ENCODE measurements at places on chromosomes 1 and 21. TPM values are rescaled to one million over a fixed set of nuclear protein-coding genes. Genes with fewer than 3 reads are reported as not detected.

Gene OR2T4
- not detected for total RNA-seq

Gene CSMD2
- total RNA-seq: 0.18 TPM

- H3K27me3 ChIP-seq: no peaks in the 10 kb centered on the region
- DNase-seq: no peak
- H3K36me3 ChIP-seq: no peaks in the 10 kb centered on the region
These were observed 81.4 kb upstream of the WLS start for GRCh38 chr1:68313735-68314134.

DNA sequence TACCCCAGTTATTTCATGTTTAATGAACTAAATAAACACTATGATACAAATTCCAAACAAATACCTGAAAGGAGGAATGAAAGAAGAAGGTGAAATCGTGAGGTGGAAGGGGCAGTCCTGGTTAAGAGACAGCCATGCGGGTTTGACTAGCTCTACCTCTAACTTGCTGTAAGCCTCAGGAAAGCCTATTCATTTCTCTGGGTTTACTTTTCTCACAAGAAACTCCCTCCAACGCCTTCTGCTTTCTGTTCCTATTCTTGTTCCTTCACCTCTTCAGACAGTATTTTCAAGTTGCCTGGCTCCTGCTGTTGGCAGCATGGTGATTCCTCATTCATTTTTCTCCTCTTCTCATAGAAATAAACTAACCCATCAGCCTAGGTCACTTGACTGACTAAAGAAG is 92.4 kb downstream of the NTPCR start:
- no peaks in the 10 kb centered on the region for H3K4me1 ChIP-seq
- DNase-seq: no peak
- no peak overlapping the region for H3K27ac ChIP-seq
- no peaks in the 10 kb centered on the region for H3K36me3 ChIP-seq
- no peaks in the 10 kb centered on the region for H3K27me3 ChIP-seq
- no peak overlapping the region for H3K4me3 ChIP-seq

GRCh38 chr21:34544032-34544496 is 32.1 kb upstream of the KCNE1 start:
- DNase-seq: no peak
- H3K27me3 ChIP-seq: no peaks in the 10 kb centered on the region
- no peaks in the 10 kb centered on the region for H3K36me3 ChIP-seq
- no peak overlapping the region for H3K4me3 ChIP-seq
- no peak overlapping the region for H3K27ac ChIP-seq

GRCh38 chr1:18041102-18041501 is 66.5 kb upstream of the IGSF21 start:
- no peak overlapping the region for H3K4me3 ChIP-seq
- H3K4me1 ChIP-seq: no peaks in the 10 kb centered on the region
- H3K27ac ChIP-seq: no peak overlapping the region
- no peak for DNase-seq
- no peaks in the 10 kb centered on the region for H3K36me3 ChIP-seq
- peaks cover 42% of the 10 kb centered on the region for H3K27me3 ChIP-seq

GRCh38 chr1:56068210-56068609 is 511.2 kb downstream of the PLPP3 start:
- H3K27me3 ChIP-seq: no peaks in the 10 kb centered on the region
- H3K4me1 ChIP-seq: peaks cover 21% of the 10 kb centered on the region
- DNase-seq: no peak
- no peak overlapping the region for H3K27ac ChIP-seq

Measured in suprapubic skin (tissue), 4 donors.